ENCODE measurements at places on chromosomes 13 and 19.

- no peak for DNase-seq
These were observed 613.7 kb downstream of the OLFM4 start for GRCh38 chr13:53642306-53642705.

GRCh38 chr19:35939307-35940077 is 3.3 kb downstream of the LRFN3 start:
- no peak for DNase-seq

- peak; percentile 78 for DNase-seq
These were observed 3.8 kb downstream of the ATP12A start for GRCh38 chr13:24683838-24684599.

DNA sequence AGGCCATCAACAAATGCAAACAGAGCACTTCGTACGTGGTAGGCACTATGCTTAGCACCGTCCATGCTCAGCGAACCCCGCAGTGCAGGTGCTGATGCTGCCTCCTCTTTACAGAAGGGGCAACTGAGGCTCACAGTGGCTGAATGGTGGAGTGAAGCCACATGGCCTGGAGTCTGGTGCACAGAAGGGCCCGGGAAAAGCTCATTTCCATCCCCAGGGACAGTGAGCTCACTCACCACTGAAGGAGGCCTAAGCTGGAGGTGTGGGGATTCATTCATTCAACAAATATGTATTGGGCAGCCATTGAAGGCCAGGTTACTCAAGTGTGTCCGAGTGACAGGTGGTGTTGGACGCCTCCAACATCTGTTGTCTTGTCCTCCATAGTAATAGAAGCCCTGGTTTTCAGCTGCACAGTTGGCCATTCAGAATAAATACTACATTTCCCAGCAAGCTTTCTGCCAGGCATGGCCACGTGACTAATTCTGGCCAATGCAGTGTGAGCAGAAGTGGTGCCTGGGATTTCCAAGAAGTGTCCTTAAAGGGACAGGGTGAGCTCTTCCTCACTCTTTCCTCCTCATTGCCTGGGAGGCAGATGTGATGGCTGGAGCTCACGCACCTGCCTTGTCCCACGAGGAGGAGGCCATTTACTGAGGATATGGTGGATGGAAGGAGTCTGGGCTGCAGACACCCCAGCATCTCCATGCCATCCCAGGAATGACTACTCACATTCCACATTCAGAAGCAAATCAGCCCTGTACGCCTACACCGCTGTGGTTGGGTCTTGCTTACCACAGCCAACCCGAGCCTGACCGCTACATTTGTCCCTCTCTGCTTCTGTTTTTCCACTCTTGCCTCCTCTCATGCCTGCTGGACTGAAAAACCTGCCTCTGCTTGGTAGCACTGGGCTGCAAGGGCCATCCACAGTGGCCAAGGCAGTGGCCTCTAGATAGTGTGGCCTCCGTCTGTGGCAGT is 2.3 kb upstream of the ZNRF4 start:
- DNase-seq, result no peak

Data from upper lobe of right lung (tissue), 1 donor.